ENCODE measurements at places on chromosomes 3 and 15. TPM values are rescaled to one million over a fixed set of nuclear protein-coding genes. Genes with fewer than 3 reads are reported as not detected.

FES gene
- 7.0 TPM for total RNA-seq

SLCO2A1 gene
- total RNA-seq, result 27.2 TPM

DAZL gene
- total RNA-seq, result not detected

LRRC2 gene
- total RNA-seq, result 1.6 TPM

NKIRAS1 gene
- total RNA-seq, result 3.2 TPM

DLL4 gene
- total RNA-seq, result 1.5 TPM

FGF12 gene
- 0.55 TPM for total RNA-seq

CFAP100 gene
- not detected for total RNA-seq

- no peak for DNase-seq
- H3K4me1 ChIP-seq, result peaks cover 3% of the 10 kb centered on the region
- no peaks in the 10 kb centered on the region for H3K36me3 ChIP-seq
- no peak overlapping the region for H3K4me3 ChIP-seq
- no peak overlapping the region for H3K27ac ChIP-seq
These were observed 126.6 kb upstream of the ZBED2 start for GRCh38 chr3:111721747-111722146.

DNA sequence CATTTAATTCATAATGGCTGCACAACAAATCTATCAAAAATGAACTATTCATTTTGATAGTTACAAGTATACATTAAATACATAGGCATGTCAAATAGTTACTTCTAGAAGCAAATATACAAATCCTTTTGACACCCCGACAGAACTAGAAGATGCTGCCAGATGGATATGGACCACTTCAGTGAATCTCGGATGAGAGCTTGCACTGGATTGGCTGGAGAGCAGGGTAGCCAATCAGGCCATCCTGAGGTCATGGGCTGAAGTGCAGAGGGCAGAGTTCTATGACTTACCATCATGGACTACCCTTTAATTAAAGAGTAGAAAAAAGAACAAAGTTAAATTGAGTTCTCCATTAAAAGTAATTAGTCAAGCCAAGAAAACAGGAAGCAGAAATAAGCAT, 8.3 kb downstream of the CCNL1 start:
- no peak overlapping the region for H3K4me3 ChIP-seq
- no peak for DNase-seq
- no peaks in the 10 kb centered on the region for H3K36me3 ChIP-seq
- peaks cover 25% of the 10 kb centered on the region for H3K4me1 ChIP-seq
- H3K27me3 ChIP-seq, result no peaks in the 10 kb centered on the region

- DNase-seq, result peak; percentile 43
- H3K27ac ChIP-seq, result no peak overlapping the region
- peaks cover 5% of the 10 kb centered on the region for H3K4me1 ChIP-seq
These were observed 141.9 kb upstream of the SMAD3 start for GRCh38 chr15:66923438-66923881.

- H3K27me3 ChIP-seq, result no peaks in the 10 kb centered on the region
- DNase-seq, result no peak
- H3K36me3 ChIP-seq, result no peaks in the 10 kb centered on the region
- peaks cover 12% of the 10 kb centered on the region for H3K4me1 ChIP-seq
- H3K4me3 ChIP-seq, result no peak overlapping the region
These were observed 364.0 kb upstream of the IL12A start for GRCh38 chr3:159624616-159625015.

GRCh38 chr15:51424780-51425179, 83.3 kb downstream of the GLDN start:
- H3K4me1 ChIP-seq, result no peaks in the 10 kb centered on the region
- H3K4me3 ChIP-seq, result no peak overlapping the region
- H3K27me3 ChIP-seq, result no peaks in the 10 kb centered on the region
- DNase-seq, result no peak

DNA sequence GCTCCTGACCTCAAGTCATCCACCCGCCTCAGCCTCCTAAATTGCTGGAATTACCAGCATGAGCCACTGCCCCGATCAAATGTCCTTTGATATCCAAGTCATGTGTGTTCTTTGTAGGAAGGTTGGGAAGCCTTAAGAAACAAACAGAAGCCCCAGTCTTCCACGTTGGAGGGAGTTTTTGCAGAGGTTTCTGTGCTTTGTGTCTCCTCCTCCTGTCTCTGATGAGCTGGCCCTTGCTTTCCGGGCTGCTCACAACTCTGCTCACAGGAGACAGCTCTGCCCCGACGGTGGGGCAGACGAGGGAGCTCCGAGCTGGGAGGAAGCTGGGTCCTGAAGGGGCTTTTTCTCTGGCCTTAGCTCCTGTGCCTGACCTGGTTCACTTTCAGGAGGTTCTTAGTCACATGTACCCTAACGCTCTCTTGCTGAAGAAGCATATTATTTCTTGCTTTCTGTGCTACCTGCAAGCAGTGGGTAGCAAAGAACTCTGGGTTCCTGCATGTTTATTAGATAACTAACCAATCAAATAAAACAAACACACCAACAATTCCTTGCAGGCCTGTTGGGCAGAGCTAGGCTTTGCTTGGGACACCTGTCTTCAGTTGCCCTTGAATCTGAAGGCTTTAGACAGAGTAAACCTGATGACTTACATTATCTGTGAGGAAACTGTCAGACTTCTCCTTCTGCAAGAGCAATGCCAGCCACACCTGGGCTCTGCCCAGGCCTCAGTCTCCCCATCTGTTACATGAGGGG, 52.6 kb upstream of the SMAD6 start:
- no peak overlapping the region for H3K4me3 ChIP-seq
- H3K4me1 ChIP-seq, result no peaks in the 10 kb centered on the region

GRCh38 chr3:10432156-10432845, 73.1 kb downstream of the ATP2B2 start:
- H3K4me1 ChIP-seq, result no peaks in the 10 kb centered on the region
- H3K36me3 ChIP-seq, result no peaks in the 10 kb centered on the region
- H3K27ac ChIP-seq, result no peak overlapping the region

DNA sequence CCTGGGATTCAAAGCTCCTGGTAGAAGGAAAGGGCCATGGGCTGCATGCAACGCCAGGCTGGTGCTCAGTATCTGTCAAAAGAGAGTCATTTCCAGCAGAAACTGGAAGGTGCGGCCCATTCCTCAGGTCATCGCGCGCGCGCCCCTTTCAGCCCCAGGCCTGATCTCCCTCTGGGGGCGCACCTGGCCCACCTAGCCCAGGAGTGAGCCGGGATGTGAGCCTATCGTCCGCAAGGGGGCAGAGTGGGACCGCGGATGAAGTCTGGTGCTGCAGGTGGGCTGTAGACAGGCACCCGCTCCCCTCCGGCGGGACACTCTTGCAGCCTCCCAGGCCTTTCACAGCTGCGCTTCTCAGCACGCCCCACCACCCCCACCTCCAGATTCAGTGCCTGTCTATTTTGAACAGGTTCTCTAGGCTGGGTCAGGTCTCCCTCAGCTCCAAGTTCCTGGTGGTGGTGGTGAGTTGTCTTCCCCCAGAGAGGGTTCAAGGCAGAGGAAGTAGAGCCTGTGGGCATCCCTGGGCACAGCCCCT, 5.8 kb upstream of the RPL29 start:
- no peaks in the 10 kb centered on the region for H3K36me3 ChIP-seq
- peaks cover 4% of the 10 kb centered on the region for H3K27me3 ChIP-seq
- no peak overlapping the region for H3K27ac ChIP-seq

DNA sequence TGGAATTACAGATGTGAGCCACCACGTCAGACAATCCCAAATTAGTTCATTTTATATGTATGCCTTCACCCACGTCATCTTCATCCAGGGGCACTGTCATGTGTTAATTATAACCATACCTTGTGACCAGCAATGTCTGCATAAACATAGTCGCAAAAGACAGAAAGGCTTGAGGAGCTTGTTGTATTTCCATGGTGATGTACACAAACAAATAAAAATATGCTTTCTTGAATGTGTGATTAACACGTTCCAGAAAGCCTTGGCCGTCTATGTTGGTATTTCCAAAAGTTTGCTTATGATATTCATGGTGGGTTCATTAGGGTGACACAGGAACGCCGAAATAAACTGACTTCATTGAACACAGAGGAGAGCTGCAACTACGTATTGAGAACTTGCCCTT, 524.7 kb upstream of the ZNF717 start:
- no peaks in the 10 kb centered on the region for H3K4me1 ChIP-seq
- DNase-seq, result no peak
- no peaks in the 10 kb centered on the region for H3K36me3 ChIP-seq
- H3K27me3 ChIP-seq, result no peaks in the 10 kb centered on the region

GRCh38 chr3:6216135-6217026, 644.5 kb upstream of the GRM7 start:
- no peak overlapping the region for H3K4me3 ChIP-seq
- no peak for DNase-seq
- H3K4me1 ChIP-seq, result no peaks in the 10 kb centered on the region
- H3K27me3 ChIP-seq, result no peaks in the 10 kb centered on the region
- no peak overlapping the region for H3K27ac ChIP-seq
- no peaks in the 10 kb centered on the region for H3K36me3 ChIP-seq

GRCh38 chr15:86054338-86054737, 25.3 kb upstream of the AGBL1 start:
- H3K27me3 ChIP-seq, result no peaks in the 10 kb centered on the region
- H3K4me1 ChIP-seq, result no peaks in the 10 kb centered on the region
- no peak for DNase-seq
- no peaks in the 10 kb centered on the region for H3K36me3 ChIP-seq
- no peak overlapping the region for H3K4me3 ChIP-seq

DNA sequence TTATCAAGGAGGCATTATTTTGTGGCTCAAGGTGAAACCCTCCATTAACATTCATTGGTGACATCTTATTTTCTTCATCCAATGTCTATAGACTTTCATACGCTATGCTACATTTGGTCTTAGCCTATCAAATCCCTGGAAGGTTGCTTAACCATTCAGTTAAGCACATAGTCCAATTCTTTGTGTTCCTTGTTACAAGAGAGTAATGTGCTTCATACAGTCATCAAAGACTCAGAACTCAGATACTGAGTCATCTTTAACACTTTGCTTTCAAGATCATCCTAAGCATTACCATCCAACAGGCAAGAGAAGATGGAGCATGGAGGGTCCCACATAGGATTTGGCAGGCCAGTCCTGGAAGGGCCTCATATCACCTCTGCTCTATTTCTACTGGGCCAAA, 1202.1 kb downstream of the ROBO1 start:
- no peak for DNase-seq
- H3K36me3 ChIP-seq, result no peaks in the 10 kb centered on the region
- H3K27me3 ChIP-seq, result no peaks in the 10 kb centered on the region
- H3K4me1 ChIP-seq, result no peaks in the 10 kb centered on the region
- no peak overlapping the region for H3K27ac ChIP-seq

- H3K4me3 ChIP-seq, result no peak overlapping the region
- H3K36me3 ChIP-seq, result no peaks in the 10 kb centered on the region
- peaks cover 5% of the 10 kb centered on the region for H3K4me1 ChIP-seq
- DNase-seq, result no peak
These were observed 5.9 kb upstream of the NGRN start for GRCh38 chr15:90259524-90259923.

- no peaks in the 10 kb centered on the region for H3K27me3 ChIP-seq
- peak overlapping the region; percentile 24 for H3K27ac ChIP-seq
- peaks cover 22% of the 10 kb centered on the region for H3K4me1 ChIP-seq
These were observed 135.0 kb downstream of the TCF12 start for GRCh38 chr15:57053470-57053869.

All from transverse colon (tissue), 4 donors.